GM18507 (cell line): ENCODE measurements at places on chromosomes 6 and 20.

DNA sequence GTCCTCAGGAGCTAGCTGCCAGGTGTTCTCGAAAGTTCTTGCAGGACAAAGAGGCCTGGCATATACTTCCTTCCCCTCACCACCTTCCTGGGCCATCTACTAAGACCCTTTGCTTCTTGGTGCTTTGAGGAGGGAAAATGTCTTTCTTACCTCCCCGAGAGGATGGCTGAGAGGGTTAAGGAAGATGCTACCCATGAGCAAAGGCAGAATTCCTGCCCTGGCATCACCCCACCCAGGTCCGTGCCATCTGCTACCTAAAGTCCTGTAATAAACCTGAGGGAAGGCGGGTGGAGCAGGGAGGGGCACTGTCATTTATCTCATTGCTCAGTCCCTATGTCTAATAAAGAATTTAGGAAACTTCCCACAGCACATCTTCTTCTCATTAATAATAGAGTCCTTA lies 16.2 kb downstream of the GFOD1 start:
- DNase-seq = no peak

GRCh38 chr20:848193-848592 lies 14.7 kb downstream of the FAM110A start:
- no peak for DNase-seq

- DNase-seq = no peak
These were observed 179.6 kb upstream of the CCN2 start for GRCh38 chr6:132130626-132131298.

GRCh38 chr20:45390931-45391330 lies 12.8 kb upstream of the TP53TG5 start:
- no peak for DNase-seq

DNA sequence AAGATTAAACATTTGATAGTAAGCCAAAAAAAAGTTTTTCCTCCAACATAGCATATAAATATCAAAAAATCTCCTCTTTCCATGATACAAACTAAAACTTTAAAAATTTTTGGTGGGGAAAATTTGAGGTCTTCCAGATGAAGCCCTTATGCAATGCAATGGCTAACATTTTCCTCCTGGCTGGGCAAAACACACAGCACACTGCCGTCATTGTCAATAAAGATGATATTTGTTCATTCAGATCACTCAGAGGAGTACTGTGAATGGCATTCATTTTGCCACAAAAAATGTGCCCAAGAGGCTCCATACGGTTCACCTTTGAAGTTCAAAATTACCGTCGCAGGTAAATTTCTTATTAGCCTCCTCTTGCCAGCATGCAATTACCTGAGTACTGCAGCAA lies 33.9 kb upstream of the FBXO9 start:
- DNase-seq = no peak
